Chondrocyte (in vitro differentiated cells): ENCODE measurements at places on chromosomes 2 and 18.

- DNase-seq = no peak
Observed at GRCh38 chr2:227816507-227817294, 3.1 kb downstream of the CCL20 start.

- no peak for DNase-seq
Observed at GRCh38 chr18:2654928-2655177, 673 bp upstream of the SMCHD1 start.

- no peak for DNase-seq
Observed at GRCh38 chr2:9206991-9207640, 504 bp downstream of the ASAP2 start.

- no peak for DNase-seq
Observed at GRCh38 chr2:200689115-200689514, 103.3 kb downstream of the AOX1 start.

GRCh38 chr2:238084761-238085160 is 15.4 kb upstream of the ESPNL start:
- no peak for DNase-seq

GRCh38 chr2:8539743-8540551 is 141.9 kb upstream of the ID2 start:
- no peak for DNase-seq

- no peak for DNase-seq
Observed at GRCh38 chr2:190626641-190627210, 22.2 kb upstream of the NAB1 start.

DNA sequence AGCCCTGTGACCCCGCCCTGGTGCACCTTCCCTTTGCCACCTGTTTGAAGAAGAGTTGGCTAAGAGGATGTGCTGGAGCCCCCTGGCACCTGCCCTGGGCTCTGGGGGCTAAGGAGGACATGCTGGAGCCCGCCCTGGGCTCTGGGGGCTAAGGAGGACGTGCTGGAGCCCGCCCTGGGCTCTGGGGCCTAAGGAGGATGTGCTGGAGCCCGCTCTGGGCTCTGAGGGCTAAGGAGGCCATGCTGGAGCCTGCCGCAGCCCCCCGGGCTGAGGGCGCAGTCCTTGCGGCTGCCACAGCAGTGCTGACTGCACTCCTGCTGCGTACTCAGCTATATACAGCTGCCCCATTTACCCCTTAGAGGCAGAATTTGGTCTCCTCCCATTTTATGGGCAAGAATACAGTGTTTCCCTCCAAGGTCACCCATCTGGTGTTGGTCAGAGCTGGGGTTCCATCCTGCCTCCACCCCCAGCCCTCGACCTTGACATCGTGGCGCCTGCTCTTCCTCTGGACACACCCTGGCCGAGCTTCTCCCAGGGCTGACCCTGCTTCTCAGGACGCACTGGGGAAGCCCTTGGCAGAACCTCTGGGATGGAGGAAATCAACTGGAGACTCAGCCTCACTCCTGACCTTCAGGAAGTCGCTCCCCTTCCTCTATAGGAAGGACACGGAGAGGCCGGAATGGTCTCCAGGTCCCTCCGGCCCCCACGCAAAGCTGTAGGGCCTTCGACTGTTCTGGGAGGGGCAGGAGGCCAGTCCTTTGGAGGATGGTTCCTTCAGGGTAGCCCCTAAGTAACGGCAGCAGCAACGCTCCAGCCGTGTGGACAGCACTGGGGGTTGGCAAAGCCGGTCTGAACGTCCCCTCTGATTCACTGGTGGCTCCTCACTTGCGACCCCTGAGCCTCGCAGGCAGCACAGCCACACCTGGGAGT is 65.0 kb upstream of the HPCAL1 start:
- DNase-seq = peak; percentile 59

- DNase-seq = no peak
Observed at GRCh38 chr2:233210843-233211547, 40.5 kb upstream of the ATG16L1 start.

GRCh38 chr18:59821983-59822382 is 77.8 kb upstream of the PMAIP1 start:
- DNase-seq = no peak

DNA sequence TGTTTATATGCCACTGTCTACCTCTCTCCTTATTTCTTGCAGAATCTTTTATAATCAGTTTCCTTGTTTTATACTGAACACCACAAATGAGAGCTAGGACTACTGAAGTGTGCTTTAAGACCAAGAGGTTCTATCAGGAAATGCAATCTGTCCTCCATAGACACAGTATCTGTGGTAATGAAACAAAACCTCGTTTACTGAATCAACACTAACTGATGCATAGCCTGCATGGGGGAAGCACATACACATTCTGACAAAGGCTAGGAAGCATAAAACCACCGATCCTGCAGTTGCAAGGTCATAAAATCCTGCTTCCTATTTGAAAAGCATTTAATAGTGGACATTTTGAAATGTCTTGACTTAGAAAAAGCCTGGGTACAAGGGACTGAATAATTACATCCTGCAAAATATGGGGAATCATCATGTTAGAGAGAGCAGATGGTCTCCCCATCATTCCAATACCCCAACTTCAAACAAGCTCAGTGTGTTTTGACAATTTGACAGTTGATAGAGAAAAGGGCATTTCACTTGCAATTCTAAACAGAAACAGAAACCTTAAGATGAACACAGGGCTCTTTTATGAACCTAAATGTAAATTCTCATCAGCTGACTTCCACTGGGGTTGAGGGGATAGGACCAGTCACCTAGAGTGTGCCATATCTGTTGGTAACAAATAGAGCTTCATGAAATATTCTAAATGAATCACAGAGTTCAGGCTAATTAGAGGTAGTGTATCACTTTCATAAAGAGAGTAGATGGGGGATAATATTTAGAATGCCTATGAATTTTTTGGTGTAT is 1845.6 kb upstream of the PIK3C3 start:
- DNase-seq = no peak

DNA sequence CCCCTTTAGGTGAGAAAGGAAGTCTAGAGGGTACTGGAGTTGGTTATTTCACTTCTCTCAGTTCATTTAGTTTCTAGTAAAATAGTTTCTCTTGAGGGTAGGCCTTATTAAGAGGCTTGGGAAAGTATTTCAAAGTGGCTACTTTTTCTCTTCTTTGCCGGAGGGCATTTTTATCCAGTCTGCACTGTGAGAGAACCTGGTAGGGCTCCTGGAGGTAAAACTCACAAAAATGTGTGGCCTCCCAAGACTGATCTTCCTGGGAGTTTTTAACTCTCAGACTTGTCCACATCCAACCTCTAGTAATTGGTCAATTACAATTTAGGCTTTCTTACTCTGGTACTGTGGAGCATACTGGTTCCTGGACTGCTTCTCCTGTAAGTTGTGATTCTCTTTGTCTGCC is 28.0 kb downstream of the EHBP1 start:
- DNase-seq = no peak

DNA sequence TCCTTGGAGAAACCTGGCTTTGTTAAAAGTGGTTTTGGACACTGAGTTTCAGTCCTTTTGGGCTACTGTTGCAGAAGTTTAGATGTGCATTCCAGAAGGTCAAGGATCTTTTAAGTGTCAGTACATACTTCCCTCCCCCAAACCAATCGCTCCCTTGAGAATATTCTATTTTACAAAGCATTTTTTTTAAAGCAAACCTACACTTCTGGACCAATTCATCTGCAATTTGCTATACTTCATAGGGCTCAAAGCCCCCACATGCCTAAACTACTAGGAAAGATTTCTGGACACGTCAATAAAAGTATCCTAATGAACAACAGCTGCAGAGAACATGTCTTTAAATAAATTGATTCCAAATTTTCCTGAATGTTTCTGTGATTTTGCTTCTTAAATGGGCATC is 157.6 kb downstream of the RDH14 start:
- no peak for DNase-seq
